ENCODE measurements at places on chromosomes 7 and 10. TPM values are rescaled to one million over a fixed set of nuclear protein-coding genes. Genes with fewer than 3 reads are reported as not detected.

Gene MBLAC1
- total RNA-seq = not detected

Gene ZNF746
- total RNA-seq = 26.0 TPM

Gene NUP42
- 34.0 TPM for total RNA-seq

Gene OR2A12
- total RNA-seq = not detected

Gene CFAP70
- 3.4 TPM for total RNA-seq

Gene STK32C
- total RNA-seq = 4.2 TPM

Gene ECHDC3
- 21.2 TPM for total RNA-seq

DNA sequence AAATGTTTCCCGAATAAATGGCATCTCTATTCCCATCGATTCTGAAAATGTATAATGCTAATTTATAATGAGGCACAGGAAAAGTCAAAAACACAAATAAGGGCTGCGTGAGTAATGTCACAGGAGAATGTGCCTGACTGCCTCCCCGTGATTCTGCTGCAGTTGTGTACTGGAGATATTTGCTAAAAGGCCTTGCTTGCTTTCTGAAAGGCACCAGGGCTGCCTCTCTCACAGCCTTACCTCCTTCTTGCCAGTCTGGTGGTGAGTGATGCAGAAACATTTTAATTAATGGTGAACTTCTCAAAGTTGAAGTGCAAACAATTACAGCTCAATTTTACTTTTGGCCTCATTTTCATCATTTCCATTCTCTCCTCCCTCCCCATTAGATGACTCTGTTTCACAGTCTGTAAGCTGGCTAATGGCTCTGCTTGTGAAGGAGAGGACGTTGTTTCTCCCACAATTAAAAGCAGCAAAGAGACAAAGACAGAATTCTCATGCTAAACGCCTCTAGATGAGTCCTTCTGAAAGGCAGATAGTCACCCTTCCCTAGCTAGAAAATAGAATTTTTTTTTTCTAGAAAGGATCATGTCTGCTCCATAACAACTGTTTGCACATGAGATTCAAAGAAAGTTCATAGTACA lies 377.6 kb downstream of the MDFIC start:
- no peak for DNase-seq

DNA sequence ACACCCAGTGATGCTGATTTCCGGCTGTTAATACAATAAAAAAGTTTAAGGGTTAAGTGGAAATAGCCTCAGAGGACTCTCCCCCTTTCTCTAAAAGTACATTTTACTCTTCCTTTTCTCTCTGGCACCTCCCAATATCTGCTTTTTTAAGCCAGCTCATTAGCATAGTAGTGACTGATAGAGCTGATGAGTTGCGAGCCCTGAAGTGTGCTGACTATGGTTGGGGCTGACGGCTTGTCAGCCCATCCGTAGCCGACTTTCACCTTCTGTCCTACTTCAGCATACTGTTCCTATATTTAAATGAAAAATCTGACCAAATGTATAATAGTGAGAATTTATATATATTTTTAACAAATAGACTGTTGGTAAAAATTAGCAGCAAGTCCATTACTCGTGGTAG lies 80.0 kb downstream of the SHH start:
- no peak for DNase-seq

- peak; percentile 61 for DNase-seq
Measured at GRCh38 chr7:132145466-132145865, 430.8 kb downstream of the PLXNA4 start.

- DNase-seq = no peak
Measured at GRCh38 chr10:60424971-60425370, 35.3 kb upstream of the ANK3 start.

DNA sequence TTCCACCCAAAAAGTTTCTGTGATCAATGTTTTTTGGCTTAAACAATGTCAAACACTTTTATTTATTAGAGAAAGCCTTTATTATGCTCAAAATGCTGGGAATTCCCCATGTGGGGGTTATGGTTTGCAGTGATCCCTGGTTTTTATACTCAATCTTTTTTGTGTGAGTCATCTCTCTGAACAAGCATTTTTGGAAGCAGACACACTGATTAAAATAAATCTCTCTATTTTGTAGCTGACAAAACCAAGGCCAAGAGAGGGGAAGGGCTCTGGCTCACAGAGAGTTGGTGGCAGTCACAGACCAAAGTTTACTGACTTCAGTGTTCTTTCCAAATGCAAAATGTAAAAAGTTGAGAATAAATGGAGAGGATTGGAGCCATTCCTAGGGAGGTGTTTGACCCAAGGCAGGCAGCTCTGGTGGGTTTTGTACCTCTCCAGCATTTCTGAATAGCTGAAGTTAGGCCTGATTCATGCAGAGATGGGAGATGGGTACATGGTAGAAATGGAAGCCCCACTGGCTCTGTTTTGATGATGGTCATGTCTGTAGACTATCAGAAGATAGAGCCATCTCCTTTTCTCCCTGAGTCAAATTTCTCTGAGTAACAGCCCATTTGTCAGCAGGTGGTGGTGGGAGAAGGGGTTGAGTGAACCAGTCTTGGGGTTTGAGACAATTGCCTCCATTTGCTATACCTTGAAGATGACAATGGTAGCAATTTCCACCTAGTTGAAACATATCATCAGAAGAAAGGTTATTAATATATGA lies 45.4 kb upstream of the NAMPT start:
- no peak for DNase-seq

DNA sequence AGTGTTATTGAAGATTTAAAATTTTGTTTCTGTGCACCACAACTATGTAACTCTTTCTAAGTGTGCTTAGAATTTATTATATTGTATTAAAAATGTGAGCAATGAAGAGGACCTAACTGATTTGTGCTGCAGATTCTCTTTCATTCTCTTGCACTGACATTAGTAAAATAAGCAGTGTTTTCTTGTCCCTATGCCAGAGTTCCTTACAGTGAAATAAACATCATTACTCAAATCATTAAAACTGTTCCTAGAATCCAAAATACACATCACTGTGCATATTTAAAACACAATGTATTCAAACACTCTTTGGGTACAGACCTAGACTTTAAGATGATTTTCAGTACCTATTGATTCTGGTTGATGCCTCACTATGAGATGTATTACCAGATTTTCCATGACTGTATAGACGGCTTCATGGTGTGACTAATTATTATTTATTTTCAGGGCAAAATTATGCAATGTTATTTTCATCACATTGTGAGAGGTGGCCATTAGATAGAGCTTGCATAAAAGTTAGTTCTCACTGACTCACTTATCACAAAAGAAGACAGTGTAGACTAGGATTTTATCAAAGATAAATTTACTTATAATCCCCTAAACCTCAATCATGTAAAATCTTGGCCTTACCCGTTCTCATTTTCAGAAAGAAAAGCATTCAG lies 93.4 kb downstream of the PTPRZ1 start:
- DNase-seq = no peak

DNA sequence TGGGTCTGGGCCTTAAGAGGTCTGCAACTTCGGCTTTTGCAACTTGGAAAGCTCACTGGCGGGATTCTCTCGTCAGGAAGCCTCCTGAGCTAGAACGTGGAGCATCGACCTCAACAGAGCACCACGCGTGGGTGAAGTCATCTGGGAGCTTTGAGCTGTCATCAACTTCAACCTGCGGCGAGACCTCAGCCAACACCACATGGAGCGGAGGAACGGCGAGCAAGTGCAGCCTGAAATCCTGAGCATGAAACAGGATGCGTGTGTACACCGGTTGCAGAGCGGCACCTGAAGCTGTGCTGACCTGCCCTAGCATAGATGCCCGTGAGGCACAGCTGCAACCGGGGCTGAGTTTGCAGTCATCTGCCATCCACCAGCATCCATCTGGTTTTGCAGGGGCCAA lies 295.7 kb upstream of the SHH start:
- no peak for DNase-seq

- no peak for DNase-seq
Measured at GRCh38 chr7:21367537-21367936, 60.3 kb upstream of the SP4 start.

- DNase-seq = no peak
Measured at GRCh38 chr7:82428186-82428961, 15.2 kb downstream of the CACNA2D1 start.

DNA sequence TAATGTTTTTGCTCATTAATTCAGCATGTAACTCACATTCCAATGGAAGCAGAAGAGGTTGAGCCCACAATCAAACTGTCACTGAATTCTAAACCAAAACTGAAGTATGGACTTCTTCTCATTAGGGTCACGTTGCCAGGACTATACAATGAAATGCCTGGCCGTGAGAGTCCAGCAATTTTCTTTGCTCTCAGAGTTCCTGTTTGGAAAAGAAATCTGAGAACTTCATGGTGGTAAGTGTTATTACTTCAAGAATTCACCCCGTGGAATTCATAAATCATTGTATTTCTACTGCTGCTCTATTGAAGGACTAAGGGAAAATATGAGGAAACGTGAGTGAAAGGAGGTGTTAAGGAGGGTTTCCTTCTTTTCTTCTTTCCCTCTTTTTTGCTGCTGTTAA lies 441.8 kb upstream of the AKR1E2 start:
- DNase-seq = no peak

- DNase-seq = no peak
Measured at GRCh38 chr7:7529328-7529727, 6.3 kb downstream of the COL28A1 start.

DNA sequence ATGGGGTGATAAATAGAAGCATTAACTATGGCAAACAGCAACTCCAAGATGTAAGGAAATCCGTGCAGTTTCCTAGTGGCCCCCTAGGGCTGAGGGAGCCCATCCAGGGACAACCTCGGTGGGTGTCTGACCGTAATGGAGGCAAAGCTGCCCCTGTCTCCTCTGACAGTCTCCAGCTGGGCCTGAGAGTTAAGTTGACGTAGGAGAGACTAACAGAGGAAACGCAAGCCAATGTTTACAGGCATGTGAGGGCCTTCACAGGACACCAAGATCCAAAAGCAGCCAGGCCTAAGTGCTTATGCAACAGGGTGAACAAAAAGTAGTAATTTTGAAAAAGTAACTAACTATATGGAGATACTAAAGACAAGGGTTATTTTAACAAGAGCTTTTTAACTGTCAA lies 330.0 kb upstream of the C7orf33 start:
- no peak for DNase-seq

DNA sequence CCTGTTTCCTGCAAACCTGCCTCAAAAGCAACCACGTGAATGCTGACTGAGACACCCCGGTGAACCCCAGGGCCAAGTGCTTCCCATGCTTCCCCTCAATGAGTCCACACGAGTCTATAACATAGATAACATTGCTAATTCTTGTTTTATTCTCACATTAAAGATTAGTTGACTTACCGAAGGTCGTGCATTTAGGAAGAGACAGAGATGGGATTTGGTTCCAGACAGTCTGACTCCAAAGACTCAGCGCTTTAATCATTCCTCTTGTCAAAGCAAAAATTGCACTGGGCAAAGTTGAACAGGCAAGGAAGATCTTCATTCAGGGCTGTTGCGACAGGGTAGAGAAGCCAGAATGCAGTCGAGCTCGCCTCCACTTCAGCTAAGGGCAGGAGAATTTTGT lies 435.6 kb upstream of the C7orf33 start:
- no peak for DNase-seq

- no peak for DNase-seq
Measured at GRCh38 chr7:22487978-22488642, 11.9 kb downstream of the STEAP1B start.

GRCh38 chr10:22022257-22023032 lies 18.9 kb upstream of the DNAJC1 start:
- DNase-seq = no peak

DNA sequence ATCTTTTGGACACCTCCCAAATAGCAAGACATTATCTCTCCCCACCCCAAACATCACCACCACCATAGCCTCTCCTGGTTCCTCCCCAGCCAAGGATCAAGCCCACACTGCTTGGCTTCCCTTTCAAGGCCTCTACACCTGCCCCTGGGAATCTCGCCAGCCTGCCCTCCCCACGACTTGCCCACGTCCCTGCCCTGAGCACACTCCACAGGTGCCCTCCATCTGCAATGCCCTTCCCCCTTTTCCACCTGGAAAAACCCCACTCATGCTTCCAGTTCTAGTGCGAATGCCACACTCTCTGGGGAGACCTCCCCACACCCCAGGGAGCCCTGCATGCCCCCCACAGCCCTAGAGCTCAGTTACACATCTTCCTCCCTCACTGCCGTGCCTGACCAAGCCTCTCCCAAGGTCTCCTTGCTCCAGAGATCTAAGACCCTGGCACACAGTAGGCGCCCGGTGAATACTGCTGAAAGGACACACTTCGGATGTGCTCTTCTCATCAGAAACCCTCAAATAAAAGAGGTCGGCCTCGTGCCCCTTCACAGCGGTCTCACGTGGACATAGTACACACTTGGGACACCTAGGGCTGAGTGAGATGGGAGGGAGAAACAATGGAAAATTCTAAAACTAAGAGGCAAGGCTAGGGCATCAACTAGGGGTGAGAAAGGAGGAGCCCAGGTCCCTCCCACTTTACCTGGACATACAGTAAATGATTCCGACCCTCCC lies 91.4 kb downstream of the DLG5 start:
- DNase-seq = no peak

GRCh38 chr7:19957664-19958063 lies 184.2 kb upstream of the TMEM196 start:
- no peak for DNase-seq

- no peak for DNase-seq
Measured at GRCh38 chr7:44750424-44750823, 1.8 kb downstream of the ZMIZ2 start.

DNA sequence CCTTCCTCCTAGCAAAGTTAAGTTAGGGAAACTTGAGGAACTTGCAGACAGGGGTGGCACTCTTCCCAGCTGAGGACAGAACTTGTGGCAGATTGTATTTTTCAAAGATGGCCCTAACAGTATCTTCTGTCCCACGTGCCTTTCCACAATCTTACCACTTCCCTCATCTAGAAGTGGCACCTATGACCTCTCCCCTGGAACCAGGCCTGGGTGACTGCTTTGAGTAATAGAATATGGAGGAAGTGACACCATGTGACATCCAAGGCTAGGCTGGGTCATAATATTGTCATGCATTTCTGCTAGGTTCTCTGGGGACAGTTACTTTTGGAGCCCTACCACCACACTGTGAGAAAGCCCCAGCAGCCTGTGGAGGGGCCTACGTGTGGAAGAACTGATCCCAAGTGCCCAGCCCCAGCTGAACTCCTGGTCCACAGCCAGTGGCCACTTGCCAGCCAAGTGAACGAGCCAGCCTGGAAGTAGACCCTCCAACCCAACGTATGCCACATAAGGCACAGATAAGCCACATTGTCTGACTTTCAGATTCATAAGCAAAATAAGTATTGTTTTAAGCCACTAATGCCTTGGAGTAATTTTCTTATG lies 193.7 kb downstream of the PTPN20 start:
- DNase-seq = no peak

DNA sequence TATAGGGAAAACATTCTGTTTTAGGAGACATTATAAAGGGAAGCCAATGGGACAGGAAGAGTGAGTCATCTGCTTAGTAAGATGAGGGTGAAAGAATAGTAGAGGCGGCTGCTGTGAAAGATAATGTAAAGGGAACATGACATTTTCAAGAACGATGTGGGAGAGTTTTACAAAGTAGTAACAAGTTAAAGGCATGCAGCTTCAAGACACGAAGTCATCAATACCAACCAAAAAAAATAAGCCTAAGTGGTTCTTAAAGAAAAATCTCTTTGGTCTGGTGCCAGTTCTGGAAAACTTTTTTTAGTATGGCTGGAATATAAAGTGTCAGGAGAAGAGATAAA lies 6.1 kb downstream of the GSTO1 start:
- DNase-seq = no peak

Data from thoracic aorta (tissue), 2 donors.